AG09309 (cell line): ENCODE measurements at places on chromosomes 3 and 15.
A peak's percentile ranks its signal among the peaks of the same experiment; 100 is the strongest.

- no peak for DNase-seq
These were observed 47.1 kb upstream of the SERPINI2 start for GRCh38 chr3:167521006-167521355.

DNA sequence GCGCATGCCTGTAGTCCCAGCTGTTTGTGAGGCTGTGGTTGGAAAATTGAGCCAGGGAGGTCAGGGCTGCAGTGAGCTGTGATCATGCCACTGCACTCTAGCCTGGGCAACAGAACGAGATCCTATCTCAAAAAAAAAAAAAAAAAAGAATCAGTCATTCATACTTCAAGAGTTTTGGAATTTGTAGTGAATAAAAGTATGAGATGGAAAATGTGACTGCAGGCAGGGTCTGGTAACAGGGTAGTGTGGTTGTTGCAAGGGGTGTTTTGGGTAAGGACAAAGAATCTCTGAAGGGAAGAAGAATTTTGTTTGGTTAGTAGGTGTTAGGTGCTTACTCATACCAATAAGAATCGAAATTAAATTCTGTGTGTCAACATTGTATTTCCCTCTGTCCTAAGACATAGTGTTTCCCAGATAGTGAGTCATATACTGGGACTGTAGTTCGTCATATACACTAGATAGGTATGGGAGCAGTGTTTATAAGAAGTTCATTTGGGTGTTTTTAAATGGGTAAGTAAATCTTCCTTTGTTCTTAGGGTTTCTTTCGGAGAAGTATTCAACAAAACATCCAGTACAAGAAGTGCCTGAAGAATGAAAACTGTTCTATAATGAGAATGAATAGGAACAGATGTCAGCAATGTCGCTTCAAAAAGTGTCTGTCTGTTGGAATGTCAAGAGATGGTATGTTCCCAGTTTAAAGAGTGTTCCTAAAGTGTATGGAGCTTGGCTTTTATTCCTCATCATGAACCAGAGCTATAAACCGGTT lies 14.2 kb downstream of the NR1D2 start:
- peak; percentile 63 for DNase-seq

DNA sequence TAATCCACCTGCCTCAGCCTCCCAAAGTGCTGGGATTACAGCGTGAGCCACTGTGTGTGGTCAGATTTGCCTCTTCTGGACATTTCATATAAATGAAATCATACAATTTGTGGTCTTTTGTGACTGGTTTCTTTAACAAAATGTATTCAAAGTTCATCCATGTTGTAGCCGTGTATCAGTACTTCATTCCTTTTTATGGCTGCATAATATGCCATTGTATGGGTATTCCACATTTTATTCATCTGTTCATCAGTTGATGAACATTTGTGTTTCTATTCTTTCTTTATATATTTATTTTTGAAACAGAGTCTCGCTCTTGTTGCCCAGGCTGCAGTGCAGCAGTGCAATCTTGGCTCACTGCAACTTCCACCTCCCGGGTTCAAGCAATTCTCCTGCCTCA lies 25.8 kb downstream of the WDR76 start:
- DNase-seq, result no peak

- no peak for DNase-seq
These were observed 2.2 kb downstream of the CDCP1 start for GRCh38 chr3:45143673-45144671.

DNA sequence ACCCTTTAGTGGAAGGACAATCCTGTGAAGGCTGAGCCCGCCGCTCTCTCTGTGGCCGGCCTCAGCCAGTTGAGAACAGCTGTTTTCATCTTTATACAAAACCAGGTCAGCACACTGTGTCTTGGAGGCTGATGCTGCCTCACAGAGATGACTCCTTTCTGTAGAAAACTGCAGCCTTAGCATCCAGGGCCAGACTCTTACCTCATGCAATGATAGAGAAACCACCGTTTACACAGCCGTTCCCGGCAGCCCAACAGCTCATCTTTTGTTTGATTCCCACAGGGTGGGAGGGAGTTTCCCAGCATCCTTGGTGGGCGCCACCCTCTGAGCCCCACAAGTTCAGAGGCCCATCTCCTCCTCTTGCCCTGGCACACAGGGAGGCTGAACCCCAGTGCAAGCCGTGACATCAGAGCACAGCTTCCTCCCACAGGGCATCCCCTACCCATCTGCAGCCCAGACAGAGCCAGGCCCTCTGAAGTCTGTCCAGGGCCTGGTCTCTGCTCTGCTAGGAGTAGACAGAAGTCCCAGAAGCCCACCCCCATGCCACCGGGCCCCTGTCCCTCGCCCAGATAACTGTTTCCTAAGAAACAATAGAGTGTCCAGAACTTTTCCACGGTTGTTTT lies 105.0 kb downstream of the LRRK1 start:
- DNase-seq, result no peak

- no peak for DNase-seq
These were observed 38.4 kb downstream of the GTF2E1 start for GRCh38 chr3:120780977-120781376.

DNA sequence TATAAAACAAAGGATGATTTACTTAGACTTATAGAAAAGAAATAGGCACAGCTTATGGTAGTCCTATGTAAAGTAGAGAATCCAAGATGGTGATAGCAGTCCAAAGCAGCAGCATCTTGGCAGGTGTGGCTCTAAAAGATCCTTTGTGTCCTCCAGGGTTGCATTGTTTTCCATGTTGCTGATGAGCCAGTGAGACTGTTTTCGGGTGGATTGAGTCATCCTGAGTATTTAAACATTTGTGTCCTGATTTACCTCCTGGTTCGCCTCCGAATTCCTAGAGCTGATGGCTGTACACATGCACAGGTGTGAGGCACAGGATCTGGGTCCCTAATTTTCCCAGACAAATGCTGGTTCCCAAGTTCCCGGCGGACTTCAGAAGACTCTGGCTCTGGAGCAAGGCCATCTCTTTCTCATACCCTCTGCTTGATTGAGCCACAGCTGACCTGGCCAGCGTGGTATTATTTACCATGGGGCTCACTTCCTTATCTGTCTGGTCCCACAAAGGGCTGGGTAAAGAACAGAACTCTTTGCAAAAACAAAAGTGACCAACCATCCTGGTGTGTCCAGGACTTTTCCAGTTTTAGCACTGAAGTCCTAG lies 51.0 kb downstream of the ARNT2 start:
- no peak for DNase-seq

DNA sequence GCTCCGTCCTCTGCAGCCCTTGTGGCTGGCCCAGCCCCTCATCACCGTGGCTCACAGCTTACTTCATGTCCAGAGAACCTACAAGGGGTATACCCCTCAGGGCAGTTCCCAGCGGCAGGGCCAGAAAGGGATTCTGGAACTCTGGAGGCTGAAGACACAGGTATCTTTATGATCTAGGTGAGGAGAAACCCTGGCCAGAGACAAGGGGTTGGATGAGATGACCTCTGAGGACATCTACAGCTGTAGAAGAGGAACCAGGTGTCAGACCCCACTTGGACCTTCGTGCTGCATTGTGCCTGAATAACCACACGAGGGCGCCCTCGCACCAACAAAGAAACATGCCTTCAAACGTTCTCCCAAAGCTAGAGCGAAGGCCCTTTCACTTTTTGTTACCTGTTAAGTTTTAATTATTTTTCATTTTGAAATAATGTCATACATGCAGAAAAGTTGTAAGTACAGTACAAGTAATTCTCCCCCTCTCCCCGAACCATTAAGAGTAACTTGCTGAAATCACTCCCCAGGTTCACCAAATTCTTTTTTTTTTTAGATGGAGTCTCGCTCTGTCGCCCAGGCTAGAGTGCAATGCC lies 118.7 kb upstream of the SMAD3 start:
- DNase-seq, result no peak

DNA sequence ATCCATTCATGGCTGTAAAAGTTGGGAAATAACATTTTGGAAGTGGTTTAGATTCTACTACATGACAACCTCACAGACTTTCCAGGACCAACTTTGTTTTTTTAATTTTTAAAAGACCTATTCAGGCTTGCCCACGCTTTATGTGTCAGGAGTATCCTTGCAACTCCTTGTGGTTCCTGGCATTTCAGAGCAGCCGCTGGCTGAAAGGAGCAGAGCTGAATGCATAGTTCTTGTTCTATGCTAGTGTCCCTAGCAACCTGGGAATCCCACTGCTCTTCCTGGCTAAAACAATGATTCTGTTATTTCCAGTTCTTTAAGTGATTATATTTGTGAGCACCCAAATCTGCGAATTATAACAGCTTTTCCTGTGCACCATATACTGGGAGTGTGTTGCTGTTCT lies 34.9 kb downstream of the CP start:
- no peak for DNase-seq

- DNase-seq, result no peak
These were observed 5.3 kb downstream of the DLL4 start for GRCh38 chr15:40934457-40934856.

- no peak for DNase-seq
These were observed 49.2 kb downstream of the SLMAP start for GRCh38 chr3:57805266-57805665.
